Cardiac septum (tissue), 1 donor: ENCODE measurements at places on chromosomes 5 and 9. TPM values are rescaled to one million over a fixed set of nuclear protein-coding genes. Genes with fewer than 3 reads are reported as not detected.

DNA sequence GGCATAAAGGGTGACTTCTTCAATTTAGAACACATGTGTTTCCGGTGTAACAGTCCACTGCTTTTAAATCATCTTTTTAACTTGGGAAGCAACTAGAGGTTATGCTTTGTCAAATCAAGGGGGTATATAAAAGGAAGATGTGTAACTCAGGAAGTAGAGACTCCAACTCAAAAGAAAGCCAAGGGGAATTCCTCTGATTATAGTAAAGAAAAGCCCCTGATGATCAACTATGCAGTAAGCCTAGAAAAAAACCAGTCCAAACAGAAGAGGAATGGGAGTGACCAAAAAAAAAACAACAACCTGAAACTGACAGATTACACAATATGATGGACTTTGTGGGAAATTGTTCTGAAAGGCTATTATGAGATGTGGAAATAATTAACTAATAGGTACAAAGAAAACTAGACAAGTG, 90.3 kb downstream of the AK8 start:
- DNase-seq: no peak

GRCh38 chr9:130627051-130627450, 37.3 kb upstream of the PRDM12 start:
- no peak for DNase-seq

The PROP1 gene
- not detected for total RNA-seq

- DNase-seq: no peak
These were observed 11.4 kb downstream of the ACTL7B start for GRCh38 chr9:108844391-108844790.

The TMC1 gene
- total RNA-seq: 0.27 TPM
